Endothelial cell of coronary artery (primary cell): ENCODE measurements at places on chromosomes 5 and 9. TPM values are rescaled to one million over a fixed set of nuclear protein-coding genes. Genes with fewer than 3 reads are reported as not detected.

Gene PSD2
- not detected in 2 replicates for total RNA-seq

Gene BRD8
- total RNA-seq = 28.3 and 32.7 TPM in 2 replicates

Gene SOHLH1
- total RNA-seq = 0.09 TPM in 1 of 2 replicates, not detected in the other

Gene ATG12
- total RNA-seq = 24.7 and 35.1 TPM in 2 replicates

Gene PCDHGB3
- total RNA-seq = 3.1 and 4.0 TPM in 2 replicates

Gene MRPS2
- total RNA-seq = 18.9 and 20.5 TPM in 2 replicates

Gene STPG3
- total RNA-seq = not detected in 2 replicates

Gene OLFML2A
- total RNA-seq = under 0.01 and 0.28 TPM in 2 replicates

Gene DELE1
- 36.2 and 48.3 TPM in 2 replicates for total RNA-seq

Gene WNK2
- not detected in 2 replicates for total RNA-seq

Gene ERAP2
- total RNA-seq = 7.6 and 80.0 TPM in 2 replicates

Gene SNCB
- total RNA-seq = 0.09 TPM in 1 of 2 replicates, not detected in the other

Gene ZNF879
- total RNA-seq = 2.8 and 5.6 TPM in 2 replicates

Gene FOXI1
- under 0.01 TPM in 1 of 2 replicates, not detected in the other for total RNA-seq

Gene FKBP15
- total RNA-seq = 15.6 and 19.1 TPM in 2 replicates

Gene FAT2
- total RNA-seq = under 0.01 TPM in 1 of 2 replicates, not detected in the other

Gene PTBP3
- total RNA-seq = 27.3 and 32.1 TPM in 2 replicates

Gene SPATA31E1
- total RNA-seq = not detected in 2 replicates
